ENCODE measurements at places on chromosomes 13 and 19.

DNA sequence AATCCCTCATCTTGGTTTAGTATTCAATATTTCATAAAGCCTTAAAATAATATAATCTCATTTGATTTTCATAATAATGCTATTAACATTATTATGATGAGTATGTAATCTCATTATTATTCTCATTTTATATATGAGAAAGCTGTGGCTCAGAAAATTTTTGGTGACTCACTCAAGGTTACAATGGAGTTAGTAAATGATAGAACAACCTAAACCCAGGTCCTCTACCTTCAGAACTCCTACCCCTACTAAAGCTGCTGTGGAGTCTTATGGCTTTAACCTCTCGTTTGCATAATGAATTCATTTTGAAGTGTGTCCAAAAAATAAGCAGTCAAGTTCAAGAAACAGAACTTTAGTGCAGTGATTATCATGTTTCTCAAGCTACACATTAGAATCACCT is 226.3 kb downstream of the TBC1D4 start:
- DNase-seq, result no peak

GRCh38 chr13:99154064-99154463 is 46.6 kb upstream of the UBAC2 start:
- DNase-seq, result no peak

DNA sequence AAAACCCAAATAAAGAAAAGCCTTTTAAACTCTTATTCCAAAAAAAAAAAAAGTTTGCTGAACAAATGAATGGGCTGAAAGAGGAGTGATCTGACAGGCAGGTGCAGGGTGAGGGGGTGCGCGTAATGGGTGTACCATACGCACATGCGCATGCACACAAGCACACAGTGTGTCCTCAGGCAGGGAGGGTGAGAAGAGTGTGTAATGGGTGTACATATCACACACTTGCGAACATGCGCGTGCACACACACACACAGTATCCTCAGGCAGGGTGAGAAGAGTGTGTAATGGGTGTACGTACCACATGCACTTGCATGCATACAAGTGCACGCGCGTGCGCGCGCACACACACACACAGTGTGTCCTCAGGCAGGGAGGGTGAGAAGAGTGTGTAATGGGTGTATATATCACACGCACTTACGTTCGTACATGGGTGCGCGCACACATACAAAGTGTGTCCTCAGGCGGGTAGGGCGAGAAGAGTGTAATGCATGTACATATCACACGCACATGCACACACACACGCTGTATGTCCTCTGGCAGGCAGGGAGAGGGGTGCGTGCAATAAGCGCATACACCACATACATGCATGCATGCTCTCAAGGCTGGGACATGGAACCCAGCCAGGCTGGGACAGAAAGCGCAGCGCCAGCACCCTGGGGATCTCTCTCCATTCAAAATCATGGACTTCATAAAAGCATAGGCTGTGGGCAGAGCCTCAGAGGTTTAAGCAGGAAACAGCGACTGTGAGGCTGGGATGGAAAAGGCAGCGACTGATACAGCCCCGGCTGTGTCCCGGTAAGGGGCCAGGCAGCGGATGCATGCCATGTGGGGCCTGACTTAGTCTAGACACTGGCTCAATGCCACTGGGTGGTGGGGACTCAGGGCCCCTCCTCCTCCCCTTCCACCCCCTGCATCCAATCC is 70.4 kb downstream of the CEBPG start:
- no peak for DNase-seq

DNA sequence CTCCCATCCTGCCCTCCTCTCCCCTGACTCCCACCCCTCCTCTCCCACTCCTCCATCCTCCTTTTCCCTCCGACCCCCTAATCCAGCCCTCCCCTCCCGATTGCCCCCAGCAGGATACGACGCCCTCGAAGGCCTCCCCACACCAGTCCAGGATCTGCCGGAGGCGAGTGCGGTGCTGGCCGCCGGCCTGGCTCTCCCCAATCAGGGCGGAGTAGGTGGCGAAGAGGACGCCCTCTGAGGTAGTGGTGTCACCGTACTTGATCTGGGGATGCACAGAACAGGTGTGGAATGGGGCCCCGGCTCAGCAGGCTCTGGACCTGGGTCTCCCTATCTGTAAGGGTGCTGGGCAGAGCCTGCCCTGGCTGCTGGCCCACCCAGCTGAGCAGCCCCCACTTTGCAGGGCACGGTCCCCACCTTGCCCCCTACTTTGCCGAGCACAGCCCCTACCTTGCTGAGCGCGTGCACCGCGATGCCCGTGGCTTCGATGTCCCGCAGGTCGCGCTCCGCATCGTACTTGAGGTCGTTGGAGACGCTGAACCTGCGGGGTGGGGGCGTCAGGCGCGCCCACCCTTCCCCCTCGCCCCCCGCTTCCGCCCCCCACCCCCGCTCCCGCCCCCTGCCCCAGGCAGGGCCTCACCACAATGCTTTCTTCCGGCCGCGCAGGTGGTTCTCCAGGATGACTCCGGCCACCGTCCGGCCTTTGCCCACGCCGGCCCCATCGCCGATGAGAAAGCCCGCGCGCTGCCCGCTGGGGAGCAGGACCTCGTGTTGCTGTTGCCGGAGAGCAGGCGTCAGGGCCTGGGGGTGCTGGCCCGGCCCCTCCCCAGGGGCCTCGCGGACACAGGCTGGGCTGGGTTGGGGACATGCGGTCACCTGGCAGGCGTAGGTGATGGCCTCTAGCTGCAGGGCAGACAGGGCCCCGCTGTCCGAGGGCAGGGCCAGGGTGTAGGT is 18.5 kb downstream of the GPX4 start:
- no peak for DNase-seq

GRCh38 chr19:20365146-20365545 is 198.1 kb downstream of the ZNF486 start:
- DNase-seq, result no peak

DNA sequence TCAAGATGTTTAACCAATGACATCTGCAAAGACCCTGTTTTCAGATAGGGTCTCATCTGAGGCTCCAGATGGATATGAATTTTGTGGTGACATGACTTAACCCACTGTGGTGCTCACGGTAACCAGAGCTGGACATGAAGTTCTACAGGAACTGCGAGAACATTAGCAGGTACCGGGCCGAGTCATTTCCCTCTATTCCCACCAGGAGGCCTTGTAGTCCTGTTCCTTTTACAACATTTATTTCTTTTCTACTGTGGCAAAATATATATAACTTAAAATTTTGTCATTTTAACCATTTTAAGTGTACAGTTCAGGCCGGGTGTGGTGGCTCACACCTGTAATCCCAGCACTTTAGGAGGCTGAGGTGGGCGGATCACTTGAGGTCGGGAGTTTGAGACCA is 7.6 kb upstream of the TSPAN16 start:
- DNase-seq, result no peak

GRCh38 chr13:40648040-40648439 is 18.4 kb downstream of the FOXO1 start:
- no peak for DNase-seq

DNA sequence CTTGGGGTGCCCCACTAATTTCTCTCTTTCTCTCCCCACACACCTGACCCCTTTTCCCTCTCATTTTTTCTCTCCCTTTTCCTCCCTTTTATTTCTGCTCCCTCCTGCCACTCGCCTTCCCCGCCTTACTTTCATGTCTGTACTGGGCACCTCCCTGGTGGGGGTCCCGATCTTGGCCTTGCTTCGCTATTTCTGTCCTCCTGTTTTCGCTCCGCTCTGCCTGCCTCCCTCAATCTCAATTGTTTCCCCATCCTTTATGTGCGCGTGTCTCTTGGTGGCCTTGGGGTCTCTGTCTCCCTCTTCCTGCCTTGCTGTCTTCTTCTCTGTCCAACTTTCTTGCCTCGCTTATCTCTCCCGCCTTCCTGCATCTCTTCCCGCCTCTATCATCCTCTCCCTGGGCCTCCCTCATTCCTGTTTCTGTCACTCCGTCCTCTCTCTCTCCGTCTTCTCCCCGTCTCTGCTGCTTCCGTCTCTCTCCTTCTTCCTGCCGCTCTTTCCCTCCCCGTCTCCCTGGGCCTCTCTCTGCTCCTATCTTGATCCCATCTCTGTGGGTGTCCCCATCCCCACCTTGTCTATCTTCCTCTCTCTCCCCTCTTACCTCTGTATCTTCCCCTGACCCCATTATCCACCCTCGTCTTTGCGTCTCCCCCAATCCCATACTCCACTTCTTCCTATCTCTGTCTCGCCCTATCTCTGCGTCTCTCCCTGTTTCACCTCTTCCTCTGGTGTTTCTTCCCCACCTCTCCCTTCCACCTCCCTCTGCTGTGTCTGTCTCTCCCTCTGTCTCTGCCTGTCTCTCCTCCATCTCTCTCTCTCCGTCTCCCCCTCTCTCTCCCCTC is 4.0 kb downstream of the GRIN2D start:
- DNase-seq, result no peak

- no peak for DNase-seq
Measured at GRCh38 chr19:33595783-33596182, 26.0 kb upstream of the CHST8 start.

DNA sequence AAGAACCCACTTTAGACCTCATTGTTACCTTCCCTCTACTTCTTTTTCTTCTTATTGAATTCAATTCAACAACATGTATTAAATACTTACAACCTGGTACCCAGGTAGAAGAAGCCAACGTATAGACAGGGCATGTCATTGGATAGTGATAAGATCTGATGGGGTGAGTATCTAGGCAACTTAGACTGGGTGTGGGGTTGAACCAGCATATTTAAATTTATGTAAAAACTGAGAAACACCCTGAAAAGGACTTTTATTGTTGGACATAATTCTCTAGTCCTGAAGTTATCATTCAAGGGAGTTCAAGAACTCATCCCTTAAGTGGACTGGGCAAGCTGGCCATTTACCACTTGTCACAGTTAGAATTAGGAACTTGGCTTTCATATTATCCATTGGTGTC is 139.2 kb downstream of the ZIC5 start:
- DNase-seq, result no peak

DNA sequence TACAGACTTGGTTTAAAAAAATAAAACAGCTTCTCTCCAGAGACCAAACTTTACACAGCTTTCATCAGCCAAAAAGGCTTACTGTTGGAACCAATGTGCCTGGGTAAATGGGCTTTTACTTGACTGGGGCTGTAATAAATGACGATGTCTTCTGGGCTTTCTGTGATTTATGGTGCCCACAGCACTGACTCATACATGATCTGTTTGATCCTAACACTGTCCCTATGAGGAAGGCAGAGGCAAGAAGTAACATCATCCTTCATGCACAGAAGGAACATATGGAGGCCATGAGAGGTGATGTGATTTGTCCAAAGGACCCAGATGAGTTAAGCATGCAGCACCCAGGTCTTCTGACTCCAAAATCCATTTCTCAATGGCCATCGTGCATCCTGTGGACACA is 77.4 kb downstream of the DOCK9 start:
- DNase-seq, result no peak

DNA sequence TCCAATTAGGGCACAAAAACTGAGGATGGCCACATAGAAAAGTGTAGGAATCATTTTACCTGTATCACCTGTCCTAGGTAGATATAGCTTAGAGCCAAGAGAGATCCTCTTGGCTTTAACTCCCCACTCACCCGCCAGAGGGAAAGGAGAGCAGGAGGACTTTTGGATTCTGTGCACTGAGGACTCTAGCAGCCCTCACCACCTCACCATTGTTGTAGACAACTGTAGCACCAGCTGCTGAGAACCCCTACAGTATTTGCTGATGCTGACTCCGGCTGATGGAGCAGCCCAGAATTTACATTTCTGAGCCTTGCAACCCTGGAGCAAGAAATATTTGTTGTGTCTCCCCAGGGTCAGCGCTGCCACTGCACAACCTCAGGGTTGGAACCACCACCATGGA is 2044.4 kb downstream of the OLFM4 start:
- no peak for DNase-seq

DNA sequence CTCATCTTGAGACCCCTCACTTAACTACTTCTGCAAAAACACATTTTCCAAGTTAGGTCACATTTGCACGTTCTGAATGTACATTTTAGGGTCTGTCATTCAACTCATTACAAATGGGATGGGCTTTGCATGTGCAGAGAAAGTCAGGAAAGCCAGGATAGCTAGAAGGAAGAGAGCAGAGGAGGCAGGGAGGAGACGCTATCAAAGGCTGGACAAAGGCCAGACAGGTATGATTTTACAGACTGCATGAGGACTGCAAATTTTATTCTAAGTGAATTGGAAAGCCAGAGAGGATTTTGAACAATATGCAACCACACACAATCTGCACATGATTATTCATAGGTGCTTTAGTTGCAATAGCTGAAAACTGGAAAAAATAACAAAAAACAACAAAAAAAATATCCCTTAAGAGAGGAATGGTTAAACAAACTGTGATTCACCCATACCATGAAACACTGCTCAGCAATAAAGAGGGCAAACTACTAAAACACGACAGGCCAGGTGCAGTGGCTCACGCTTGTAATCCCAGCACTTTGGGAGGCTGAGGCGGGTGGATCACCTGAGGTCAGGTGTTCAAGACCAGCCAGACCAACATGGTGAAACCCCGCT is 21.1 kb downstream of the SYDE1 start:
- no peak for DNase-seq

GRCh38 chr13:73913079-73913740 is 221.0 kb downstream of the KLF12 start:
- no peak for DNase-seq

DNA sequence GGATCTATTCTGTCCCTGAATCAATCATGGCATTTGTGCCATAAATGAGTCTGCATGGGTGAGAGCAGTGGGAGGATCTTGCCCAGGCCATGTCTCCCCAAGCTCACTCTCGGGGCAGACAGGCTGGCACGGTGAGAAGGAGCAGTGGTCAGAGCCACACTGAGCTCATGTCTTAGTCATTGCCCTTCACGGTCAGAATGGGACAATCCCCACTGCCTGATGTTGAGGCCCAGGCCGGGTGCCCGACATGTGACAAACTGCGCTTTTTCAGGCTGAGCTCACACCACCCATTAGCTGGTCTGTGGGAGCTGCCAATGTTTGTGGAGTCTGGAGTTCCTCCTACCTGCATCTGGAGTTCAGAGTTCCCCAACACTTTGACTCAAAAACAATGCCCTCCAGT is 481.9 kb downstream of the COG6 start:
- no peak for DNase-seq

DNA sequence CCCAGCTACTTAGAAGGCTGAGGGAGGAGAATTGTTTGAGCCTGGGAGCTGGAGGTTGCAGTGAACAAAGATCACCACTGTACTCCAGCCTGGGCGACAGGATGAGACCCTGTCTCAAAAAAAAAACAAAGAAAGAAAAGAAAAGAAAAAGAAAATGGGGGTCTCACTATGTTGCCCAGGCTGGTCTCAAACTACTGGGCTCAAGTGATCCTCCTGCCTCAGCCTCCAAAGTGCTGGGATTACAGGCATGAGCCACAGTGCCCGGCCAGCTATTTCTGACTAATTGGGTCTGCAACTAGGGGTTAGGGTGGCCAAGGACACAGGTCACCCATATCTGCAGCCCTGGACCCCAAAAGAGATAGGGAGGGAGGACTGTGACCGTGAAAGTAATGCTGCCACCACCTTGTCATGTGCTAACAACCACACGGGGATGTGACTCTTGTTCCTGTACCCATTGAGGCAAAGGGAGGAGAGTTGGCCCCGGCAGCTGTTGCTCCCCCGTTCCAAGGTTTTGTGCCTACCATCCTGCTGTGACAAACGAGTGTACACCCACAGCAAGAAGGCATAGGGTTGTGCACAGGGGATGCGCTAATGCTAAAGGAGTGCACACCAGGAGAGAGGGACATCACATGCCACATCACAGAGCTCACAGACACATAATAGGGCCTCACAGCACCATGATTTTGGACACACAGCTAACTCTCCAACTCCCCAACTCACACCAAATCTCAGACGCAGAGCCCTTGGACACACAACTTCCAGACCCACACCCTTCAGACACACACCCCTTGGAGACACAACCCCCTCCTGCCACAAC is 619 bp downstream of the MEF2B start:
- DNase-seq, result no peak
